Stimulated activated CD8-positive, alpha-beta memory T cell treated with anti-CD3 and anti-CD28 coated beads, Interleukin-4, amount 100 ng/mL, for 24 hours (primary cell): ENCODE measurements at places on chromosomes 3 and 15.

DNA sequence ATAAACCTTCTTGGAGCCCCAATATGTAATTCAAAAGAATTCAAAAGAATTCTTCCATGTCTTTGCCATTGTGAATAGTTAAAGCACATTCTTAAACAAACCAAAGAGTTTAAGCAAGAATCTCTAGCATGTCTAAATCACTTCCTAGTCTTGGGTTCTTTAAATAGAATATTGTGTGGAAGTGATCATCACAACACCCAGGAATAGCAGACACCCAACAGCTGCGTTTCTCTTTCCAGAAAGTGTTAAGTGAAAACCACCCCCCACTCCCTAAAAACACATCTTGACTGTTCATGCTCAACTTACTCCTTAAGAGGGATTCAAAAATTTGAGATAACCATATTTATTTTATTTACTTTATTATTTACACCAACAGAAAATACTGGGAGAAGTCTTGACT is 24.1 kb upstream of the CAPN7 start:
- DNase-seq = no peak

- no peak for DNase-seq
Observed at GRCh38 chr3:134858441-134859035, 63.5 kb downstream of the EPHB1 start.

DNA sequence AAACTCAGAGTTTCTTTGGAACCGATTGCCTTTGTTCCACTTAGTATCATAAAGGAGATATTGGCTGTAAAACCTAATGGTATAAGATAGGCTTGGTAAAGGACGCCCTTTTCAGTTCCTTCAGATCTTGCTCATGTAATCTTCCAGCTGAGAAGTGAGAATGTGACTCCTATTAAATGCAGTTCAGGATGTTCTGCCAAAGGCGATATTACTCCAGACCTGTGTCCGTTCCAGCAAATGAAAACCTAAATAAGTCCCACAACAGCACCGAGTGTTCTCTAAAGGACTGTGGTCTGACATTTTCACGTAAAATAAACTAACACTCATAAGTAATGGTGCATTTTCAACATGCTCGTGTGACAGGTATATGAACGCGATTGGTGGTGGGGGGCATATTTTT is 276.2 kb downstream of the FEZF2 start:
- DNase-seq = no peak

DNA sequence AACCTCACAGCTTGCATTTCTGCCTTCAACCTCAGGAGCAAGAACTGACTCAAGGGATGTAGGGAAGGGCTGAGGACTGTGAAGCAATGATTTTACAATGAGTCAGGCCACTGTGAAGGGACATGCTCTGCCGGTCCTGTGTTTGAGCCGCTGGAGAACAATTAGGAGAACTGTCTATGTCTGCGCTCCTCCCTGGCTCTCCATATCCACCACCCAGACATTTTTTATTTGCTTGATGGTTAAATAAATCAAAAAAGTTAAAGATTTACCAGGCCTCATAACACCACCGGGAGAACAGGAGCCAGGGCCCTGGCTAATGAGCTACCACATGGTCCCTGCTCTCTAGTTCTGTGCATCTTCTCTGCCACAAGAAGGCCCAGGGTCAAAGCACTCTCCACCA is 29.6 kb downstream of the SEC61A1 start:
- no peak for DNase-seq

DNA sequence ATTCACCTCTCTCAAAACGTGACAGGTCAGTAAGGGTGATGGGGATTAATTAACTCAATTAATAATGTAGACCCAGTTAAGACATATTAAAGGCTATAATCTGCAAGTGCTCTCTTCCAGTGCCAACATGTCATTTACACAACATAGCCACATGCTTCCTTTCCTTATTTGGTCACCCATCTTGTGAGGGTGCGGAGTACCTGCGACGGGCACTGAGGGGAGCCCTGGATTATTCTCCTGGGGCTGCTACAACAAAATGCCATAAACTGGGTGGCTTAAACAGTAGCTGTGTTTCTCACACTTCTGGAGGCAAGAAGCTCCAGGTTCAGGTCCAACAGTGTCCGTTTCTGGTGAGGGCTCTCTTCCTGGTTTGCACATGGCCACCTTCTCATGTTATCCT is 157.4 kb upstream of the LRTM1 start:
- no peak for DNase-seq

- no peak for DNase-seq
Observed at GRCh38 chr15:56322444-56322843, 42.8 kb upstream of the TEX9 start.

- no peak for DNase-seq
Observed at GRCh38 chr3:43405888-43406642, 119.7 kb downstream of the SNRK start.

DNA sequence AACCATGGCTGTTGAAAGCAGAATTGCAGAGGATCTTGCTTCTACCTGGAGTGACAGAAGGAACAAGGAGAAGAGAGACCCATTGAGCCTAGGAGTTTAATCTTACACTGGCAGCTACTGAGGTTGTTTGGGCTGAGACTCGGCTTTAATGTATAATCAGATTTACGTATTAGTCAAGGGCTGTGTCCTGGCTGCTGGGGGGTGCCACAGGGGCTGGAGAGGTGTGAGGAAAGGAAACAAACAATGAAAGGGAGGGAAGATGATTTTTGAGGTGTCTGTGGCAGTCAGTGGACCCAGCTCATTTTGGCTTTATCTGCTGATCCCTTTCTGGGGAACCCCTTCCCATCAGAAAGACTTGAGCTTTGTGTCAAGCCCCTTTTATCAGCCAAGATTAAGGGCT is 95.7 kb downstream of the PRICKLE2 start:
- DNase-seq = no peak
